Body of pancreas (tissue), 4 donors: ENCODE measurements at places on chromosomes 3 and 15. TPM values are rescaled to one million over a fixed set of nuclear protein-coding genes. Genes with fewer than 3 reads are reported as not detected.

Gene P2RY12
- total RNA-seq, result not detected

GRCh38 chr3:111831840-111832239 lies 27.2 kb upstream of the PHLDB2 start:
- no peaks in the 10 kb centered on the region for H3K4me1 ChIP-seq
- no peak for DNase-seq
- H3K4me3 ChIP-seq, result no peak overlapping the region
- H3K27me3 ChIP-seq, result no peaks in the 10 kb centered on the region
- H3K36me3 ChIP-seq, result no peaks in the 10 kb centered on the region

Gene LTK
- total RNA-seq, result not detected

Gene GNAT1
- total RNA-seq, result not detected

DNA sequence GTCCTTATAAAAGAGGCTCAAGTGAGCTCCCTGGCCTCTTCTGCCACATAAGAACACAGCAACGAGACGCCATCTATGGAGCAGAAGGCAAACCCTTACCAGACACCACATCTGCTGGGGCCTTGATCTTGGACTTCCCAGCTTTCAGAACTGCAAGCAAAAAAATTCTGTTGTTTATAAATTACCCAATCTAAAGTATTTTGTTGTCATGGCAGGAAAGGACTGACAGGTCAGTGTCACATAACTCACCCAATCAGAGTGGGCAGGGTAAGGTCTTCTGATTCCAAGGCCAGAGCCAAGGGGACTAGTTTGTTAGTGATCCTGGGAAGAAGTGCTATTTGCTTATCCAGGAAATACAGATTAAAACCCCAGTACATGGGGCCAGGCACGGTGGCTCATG lies 98.9 kb downstream of the HMG20A start:
- no peak overlapping the region for H3K4me3 ChIP-seq
- no peak overlapping the region for H3K27ac ChIP-seq
- DNase-seq, result no peak
- no peaks in the 10 kb centered on the region for H3K4me1 ChIP-seq

Gene C15orf40
- 9.6 TPM for total RNA-seq

- H3K27ac ChIP-seq, result no peak overlapping the region
- H3K4me1 ChIP-seq, result no peaks in the 10 kb centered on the region
- no peaks in the 10 kb centered on the region for H3K36me3 ChIP-seq
- no peak for DNase-seq
- H3K4me3 ChIP-seq, result no peak overlapping the region
Observed at GRCh38 chr3:12370758-12371157, 81.9 kb downstream of the PPARG start.

GRCh38 chr3:196192036-196192523 lies 19.1 kb downstream of the ZDHHC19 start:
- peaks cover 18% of the 10 kb centered on the region for H3K4me1 ChIP-seq
- H3K36me3 ChIP-seq, result no peaks in the 10 kb centered on the region
- DNase-seq, result peak; percentile 34
- H3K27me3 ChIP-seq, result no peaks in the 10 kb centered on the region
- no peak overlapping the region for H3K4me3 ChIP-seq

DNA sequence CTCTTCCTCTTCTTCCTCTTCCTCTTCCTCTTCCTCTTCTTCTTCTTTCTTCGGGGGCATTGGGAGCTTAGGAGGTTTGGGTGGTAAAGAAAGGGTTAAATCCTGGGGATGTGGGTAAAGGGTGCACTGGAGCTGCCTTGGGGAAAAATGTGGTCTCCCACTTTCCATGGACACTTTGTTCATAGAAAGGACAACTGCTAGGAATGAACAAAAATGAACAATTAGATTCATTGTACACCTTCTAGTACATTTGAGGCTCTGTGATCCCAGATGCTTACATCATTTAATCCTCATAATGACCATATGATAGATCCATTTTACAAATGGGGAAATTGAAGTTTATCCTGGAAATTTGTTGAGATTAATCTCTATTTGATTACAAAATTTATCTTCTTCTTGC lies 699.7 kb downstream of the TUSC7 start:
- no peaks in the 10 kb centered on the region for H3K27me3 ChIP-seq
- H3K4me1 ChIP-seq, result peaks cover 21% of the 10 kb centered on the region
- DNase-seq, result no peak
- no peak overlapping the region for H3K4me3 ChIP-seq
- H3K36me3 ChIP-seq, result no peaks in the 10 kb centered on the region
- no peak overlapping the region for H3K27ac ChIP-seq

GRCh38 chr3:149247929-149248691 lies 26.5 kb upstream of the CP start:
- no peaks in the 10 kb centered on the region for H3K27me3 ChIP-seq
- H3K4me3 ChIP-seq, result no peak overlapping the region
- DNase-seq, result peak; percentile 61
- peaks cover 37% of the 10 kb centered on the region for H3K4me1 ChIP-seq
- H3K36me3 ChIP-seq, result no peaks in the 10 kb centered on the region

Gene PGBD4
- 4.6 TPM for total RNA-seq

GRCh38 chr3:37174532-37175126 lies at the start of gene LRRFIP2:
Gene LRRFIP2 (minus strand): TSS chr3:37174582. CDS start chr3:37148983, 25,599 bp downstream.
- H3K36me3 ChIP-seq, result no peaks in the 10 kb centered on the region
- H3K27me3 ChIP-seq, result no peaks in the 10 kb centered on the region
- peak within 1 kb of the TSS; percentile 96 for H3K27ac ChIP-seq
- H3K4me3 ChIP-seq, result peak within 1 kb of the TSS; percentile 90
- DNase-seq, result no peak

Gene CLRN1
- not detected for total RNA-seq

DNA sequence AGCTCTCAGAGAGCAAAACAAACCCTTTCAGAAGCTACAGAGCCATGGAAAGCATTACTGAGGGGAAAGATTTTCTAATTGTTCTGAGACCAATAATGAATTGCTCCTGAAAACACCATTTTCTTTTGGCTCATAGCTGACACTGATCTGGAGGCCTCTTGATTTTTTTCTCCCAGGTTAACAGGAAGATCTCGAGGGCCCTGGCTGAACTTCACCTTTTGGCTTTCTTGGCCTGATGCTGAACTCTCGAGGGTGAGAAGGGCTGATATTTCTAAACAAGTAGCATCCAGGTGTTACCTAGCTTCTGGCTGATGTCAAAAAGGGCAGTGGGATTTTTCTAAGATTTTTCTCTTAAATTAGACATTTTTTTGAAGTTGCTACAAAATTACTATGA lies 19.9 kb upstream of the NFKBIZ start:
- H3K4me1 ChIP-seq, result peaks cover 48% of the 10 kb centered on the region
- no peaks in the 10 kb centered on the region for H3K36me3 ChIP-seq
- no peak overlapping the region for H3K4me3 ChIP-seq

Gene RTP1
- not detected for total RNA-seq

GRCh38 chr3:10379161-10379560 lies 58.2 kb upstream of the SEC13 start:
- no peaks in the 10 kb centered on the region for H3K36me3 ChIP-seq
- no peak overlapping the region for H3K27ac ChIP-seq
- no peaks in the 10 kb centered on the region for H3K4me1 ChIP-seq
- H3K27me3 ChIP-seq, result no peaks in the 10 kb centered on the region
- no peak overlapping the region for H3K4me3 ChIP-seq

DNA sequence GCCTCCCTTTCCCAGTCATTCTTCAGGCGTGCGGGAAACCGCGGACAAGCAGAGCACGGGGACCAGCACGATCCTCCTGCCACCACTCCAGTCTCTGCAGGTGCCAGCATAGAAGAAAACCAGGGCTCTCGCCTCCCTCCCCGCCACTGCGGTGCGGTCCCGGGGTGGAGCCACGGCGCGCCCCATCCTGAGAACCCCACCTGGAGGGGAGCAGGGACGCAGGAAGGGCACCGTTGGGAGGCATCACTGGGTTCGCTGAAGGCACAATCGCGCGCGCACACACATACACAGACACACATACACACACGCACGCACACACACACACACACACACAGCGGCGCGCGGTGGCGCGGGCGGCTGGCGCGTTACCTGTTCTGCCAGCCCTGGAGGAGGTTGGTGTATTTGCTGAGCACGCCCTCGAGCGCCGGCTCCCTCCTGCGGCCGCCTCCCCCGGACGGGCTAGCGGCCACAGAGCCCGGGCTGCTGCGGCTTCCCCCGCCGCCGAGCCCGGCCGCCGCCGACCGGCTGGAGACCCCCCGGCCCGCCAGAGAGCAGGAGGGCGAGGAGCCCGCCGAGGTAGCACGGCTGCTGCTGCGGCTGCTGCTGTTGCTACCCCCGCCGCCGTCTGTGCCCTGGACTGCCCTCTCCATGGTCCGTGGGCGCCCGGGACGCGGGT lies 394 bp downstream of the OSBPL10 start:
- no peaks in the 10 kb centered on the region for H3K36me3 ChIP-seq
- peak overlapping the region; percentile 10 for H3K27ac ChIP-seq
- H3K4me1 ChIP-seq, result peaks cover 15% of the 10 kb centered on the region
- H3K4me3 ChIP-seq, result peak overlapping the region; percentile 49
- peak; percentile 83 for DNase-seq

DNA sequence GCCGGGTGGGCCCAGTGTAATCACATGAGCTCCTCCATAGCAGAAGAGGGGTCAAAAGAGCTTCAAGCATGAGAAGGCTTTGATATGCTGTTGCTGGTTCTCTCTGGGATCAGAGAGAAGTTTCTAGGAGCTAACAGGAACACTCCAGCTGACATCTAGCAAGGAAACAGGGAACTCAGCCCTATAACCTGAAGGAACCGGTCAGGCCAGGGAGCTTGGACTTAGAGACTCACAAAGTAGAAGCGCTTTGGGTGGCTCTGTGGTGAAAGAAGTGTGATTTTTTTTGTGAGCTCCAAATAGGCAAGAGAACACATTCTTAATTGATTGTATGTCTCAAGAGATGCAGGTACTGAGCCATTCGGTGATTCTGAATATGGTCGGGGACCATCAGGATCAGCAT lies 26.2 kb upstream of the EPHB1 start:
- peak overlapping the region; percentile 36 for H3K27ac ChIP-seq
- no peaks in the 10 kb centered on the region for H3K36me3 ChIP-seq
- H3K4me1 ChIP-seq, result peaks cover 23% of the 10 kb centered on the region
- no peak for DNase-seq

- no peaks in the 10 kb centered on the region for H3K27me3 ChIP-seq
- H3K4me3 ChIP-seq, result no peak overlapping the region
- H3K4me1 ChIP-seq, result no peaks in the 10 kb centered on the region
- no peak overlapping the region for H3K27ac ChIP-seq
- no peak for DNase-seq
Observed at GRCh38 chr3:25604107-25604805, 60.5 kb downstream of the TOP2B start.

Gene ITGB5
- 88.7 TPM for total RNA-seq

- H3K27me3 ChIP-seq, result no peaks in the 10 kb centered on the region
- H3K27ac ChIP-seq, result peak overlapping the region; percentile 44
- H3K36me3 ChIP-seq, result no peaks in the 10 kb centered on the region
- no peak for DNase-seq
- no peak overlapping the region for H3K4me3 ChIP-seq
Observed at GRCh38 chr3:138253609-138254008, 66.5 kb downstream of the ARMC8 start.

Gene MLF1
- 4.3 TPM for total RNA-seq

DNA sequence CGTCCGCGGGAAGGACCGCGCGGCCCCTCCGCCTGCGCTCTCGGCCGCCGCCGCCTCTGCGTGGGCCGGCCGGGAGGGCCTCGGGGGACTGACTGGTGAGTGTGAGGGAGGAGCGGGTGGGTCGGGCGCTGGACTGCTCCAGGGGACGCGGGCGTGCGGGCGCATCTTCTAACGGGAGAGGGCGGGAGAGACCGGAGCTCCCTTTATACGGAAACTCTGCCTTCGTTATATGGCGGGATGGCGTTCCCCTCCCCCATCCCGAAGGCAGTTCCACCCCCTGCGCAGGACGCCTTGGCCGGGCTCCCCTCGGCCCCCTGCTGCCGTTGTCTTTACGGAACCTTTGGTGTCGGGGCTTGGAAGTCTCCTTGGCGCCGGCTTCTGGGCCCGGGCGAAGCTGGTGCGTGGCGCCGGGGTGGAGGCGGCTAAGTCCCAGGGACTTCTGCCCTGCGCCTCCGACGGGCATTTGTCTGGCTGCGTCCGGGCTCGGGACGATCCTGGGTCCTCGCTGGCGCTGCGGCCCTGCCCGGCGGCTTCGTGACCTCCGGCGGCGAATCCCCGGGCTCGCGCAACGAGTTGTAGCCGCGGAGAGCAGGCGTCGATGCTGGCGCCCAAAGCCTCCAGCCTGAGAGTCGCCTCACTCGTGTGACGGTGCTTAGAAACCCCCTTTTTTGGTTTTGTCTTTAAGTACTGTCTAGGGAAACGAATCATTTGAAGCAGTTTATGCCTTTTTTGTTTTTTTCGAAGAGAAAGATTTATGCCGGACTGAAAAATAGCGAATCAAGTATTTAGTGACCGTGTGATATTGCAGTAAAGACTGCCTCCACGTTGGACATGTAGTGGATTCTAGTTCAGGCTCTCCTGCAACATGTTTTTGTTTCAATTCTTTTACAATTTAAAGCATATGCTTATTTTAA lies 623 bp downstream of the ZNF639 start:
- peaks cover 24% of the 10 kb centered on the region for H3K4me1 ChIP-seq
- peak overlapping the region; percentile 88 for H3K4me3 ChIP-seq
- H3K27me3 ChIP-seq, result no peaks in the 10 kb centered on the region
- peak overlapping the region; percentile 93 for H3K27ac ChIP-seq
- peak; percentile 73 for DNase-seq

- no peaks in the 10 kb centered on the region for H3K4me1 ChIP-seq
- DNase-seq, result no peak
- no peak overlapping the region for H3K27ac ChIP-seq
- no peaks in the 10 kb centered on the region for H3K27me3 ChIP-seq
- no peaks in the 10 kb centered on the region for H3K36me3 ChIP-seq
Observed at GRCh38 chr15:40175160-40175559, 14.3 kb downstream of the BUB1B start.

DNA sequence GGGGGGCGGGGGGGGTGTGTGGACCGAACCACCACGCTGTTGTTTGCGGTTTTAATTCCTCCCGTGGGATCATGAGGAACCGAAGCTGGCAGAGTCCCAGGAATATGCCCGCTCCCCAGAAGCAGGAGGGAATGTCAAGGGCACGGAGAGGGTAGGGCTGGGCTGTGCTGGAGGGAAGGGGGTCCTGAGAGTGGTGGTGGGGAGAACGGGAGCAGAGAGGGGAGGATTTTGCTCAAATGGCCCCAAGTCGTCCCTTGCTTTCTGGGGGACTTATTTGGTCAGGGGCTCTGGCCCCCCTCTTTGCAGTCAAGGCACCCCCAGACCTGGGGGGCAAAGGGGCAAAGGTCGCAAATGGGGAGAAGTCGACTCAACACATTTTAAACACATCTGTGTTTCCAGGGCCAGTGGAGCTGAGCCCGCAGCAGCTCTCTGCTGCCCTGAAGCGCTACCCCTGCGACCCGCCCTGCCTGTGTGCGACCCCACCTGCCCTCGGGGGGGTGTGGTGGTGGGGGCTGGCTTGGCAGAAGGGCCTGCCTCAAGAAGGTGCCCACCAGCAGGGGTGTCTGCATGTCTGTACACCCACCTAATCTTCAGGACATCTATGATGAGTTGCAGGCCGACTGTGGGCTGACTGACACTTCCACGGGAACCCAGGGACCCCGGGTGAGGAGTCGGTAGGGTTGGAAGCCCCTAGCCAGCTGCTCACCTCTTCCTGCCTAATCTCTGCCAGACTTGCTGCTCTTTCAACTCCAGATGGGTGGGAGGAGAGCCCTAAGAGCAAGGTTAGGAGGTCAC lies 602 bp upstream of the ATP2B2 start:
- no peaks in the 10 kb centered on the region for H3K36me3 ChIP-seq
- H3K4me1 ChIP-seq, result peaks cover 20% of the 10 kb centered on the region
- no peak for DNase-seq
- H3K4me3 ChIP-seq, result no peak overlapping the region
- no peak overlapping the region for H3K27ac ChIP-seq

Gene ZNF80
- not detected for total RNA-seq
